ENCODE measurements at places on chromosomes 2 and 18. TPM values are rescaled to one million over a fixed set of nuclear protein-coding genes. Genes with fewer than 3 reads are reported as not detected.

- peak; percentile 39 for DNase-seq
Measured at GRCh38 chr2:109209941-109210340, 80.9 kb downstream of the SH3RF3 start.

DNA sequence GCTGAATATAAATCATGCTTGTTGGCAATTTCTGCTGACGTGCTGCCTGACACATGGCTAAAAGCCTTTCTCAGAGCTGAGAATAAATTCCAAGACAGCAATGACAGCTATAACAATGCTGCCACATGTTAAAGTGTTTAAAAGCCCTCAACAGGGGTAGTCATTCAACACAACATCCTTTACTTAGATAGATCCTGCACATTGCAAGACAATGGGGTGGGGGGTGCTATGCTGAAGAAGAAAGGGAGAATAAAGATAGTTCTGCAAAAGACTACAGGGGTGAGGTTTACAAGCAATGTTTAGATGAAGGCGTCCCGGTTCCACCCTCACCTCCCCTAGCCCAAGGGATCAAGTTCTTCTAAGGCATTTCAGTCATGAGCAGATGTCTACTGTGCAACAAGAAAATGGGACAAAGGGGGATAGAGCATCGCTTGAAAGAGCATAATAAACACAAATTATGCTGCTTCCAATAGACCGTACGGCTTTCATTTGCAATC lies 291.0 kb upstream of the ACVR2A start:
- DNase-seq: no peak

Gene SCN1A
- total RNA-seq: 0.50 TPM

Gene PLCL1
- 0.83 TPM for total RNA-seq

GRCh38 chr2:189096769-189097447 lies 82.7 kb downstream of the COL5A2 start:
- peak; percentile 97 for DNase-seq

Gene PTPN4
- 22.3 TPM for total RNA-seq

GRCh38 chr2:204260901-204261300 lies 284.4 kb upstream of the PARD3B start:
- no peak for DNase-seq
